Uterus (tissue), 4 donors: ENCODE measurements at places on chromosomes 1 and 21. TPM values are rescaled to one million over a fixed set of nuclear protein-coding genes. Genes with fewer than 3 reads are reported as not detected.

Gene CFHR1
- 0.41 TPM for total RNA-seq

DNA sequence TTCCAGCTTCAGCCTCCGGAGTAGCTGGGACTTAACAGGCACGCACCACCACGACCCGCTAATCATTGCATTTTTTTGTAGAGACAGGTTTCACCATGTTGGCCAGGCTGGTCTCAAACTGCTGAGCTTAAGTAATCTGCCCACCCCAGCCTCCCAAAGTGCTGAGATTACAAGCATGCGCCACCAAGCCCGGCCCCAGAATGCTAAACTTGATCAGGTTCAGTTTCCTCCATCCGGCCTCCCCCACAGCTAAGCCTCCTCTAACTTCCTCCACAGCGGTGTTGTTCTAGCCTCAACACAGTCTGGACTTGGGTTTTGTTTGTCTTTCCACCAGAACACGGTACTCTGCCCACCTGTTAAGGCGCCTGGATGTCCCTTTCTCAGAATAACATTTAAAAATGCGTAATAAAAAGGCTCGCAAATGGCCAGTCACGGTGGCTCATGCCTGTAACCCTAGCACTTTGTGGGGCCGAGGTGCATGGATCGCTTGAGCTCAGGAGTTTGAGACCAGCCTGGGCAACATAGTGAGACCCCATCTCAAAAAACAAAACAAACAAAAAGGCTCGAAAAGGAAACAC lies 2.4 kb downstream of the PARP1 start:
- DNase-seq, result no peak

Gene FMO4
- total RNA-seq, result 1.8 TPM

Gene KLHDC8A
- total RNA-seq, result not detected

Gene KRTAP19-7
- not detected for total RNA-seq

DNA sequence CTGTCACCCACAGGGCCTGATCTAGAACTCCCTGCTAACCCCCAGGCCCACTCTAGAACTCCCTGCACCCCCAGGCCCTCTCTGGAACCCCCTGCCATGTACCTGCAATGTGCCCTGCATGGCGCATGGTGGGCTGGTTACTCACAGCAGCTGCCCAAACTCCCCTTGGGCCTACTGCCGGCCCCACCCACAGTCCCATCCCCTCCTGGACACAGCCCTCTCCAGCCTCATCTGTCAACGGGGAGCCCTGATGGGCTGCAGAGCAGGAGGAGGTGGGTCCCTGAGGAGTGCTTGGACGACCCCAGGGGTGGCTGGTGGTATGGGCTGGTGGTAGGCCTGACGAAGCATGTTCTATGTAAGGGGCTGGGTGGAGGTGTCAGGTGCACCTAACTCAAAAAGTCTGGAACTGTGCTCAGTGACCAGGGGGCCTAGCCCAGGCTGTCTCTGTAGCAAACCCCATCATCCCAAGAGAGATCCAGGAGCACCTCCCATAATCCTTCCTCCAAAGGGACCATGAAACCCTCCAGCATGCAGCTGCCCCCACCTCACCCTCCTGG lies 19.0 kb upstream of the PRSS38 start:
- DNase-seq, result no peak

- DNase-seq, result no peak
Measured at GRCh38 chr1:227869851-227870305, 54.4 kb downstream of the PRSS38 start.

DNA sequence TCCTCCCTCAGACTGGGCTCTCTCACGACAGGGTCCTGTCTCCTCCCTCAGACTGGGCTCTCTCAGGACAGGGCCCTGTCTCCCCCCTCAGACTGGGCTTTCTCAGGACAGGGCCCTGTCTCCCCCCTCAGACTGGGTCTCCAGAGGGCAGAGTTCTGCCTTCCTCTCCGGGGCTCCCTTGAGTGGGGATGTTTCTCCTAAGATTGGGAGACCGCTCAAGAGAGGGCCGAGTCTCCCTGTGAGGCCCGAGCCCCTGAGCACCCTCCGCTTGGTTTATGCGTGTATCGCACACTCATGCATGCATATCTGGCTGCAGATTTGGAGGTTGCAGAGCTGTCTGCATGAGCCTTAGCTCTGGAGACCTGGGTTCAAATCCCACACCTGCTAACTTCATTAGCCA lies 39.3 kb upstream of the CSF3R start:
- DNase-seq, result no peak

Gene NECAP2
- total RNA-seq, result 60.1 TPM

Gene TBX15
- not detected for total RNA-seq

Gene UBE2U
- total RNA-seq, result not detected

- no peak for DNase-seq
Measured at GRCh38 chr1:229643996-229644745, 18.1 kb downstream of the URB2 start.

Gene ZBTB18
- total RNA-seq, result 13.7 TPM

Gene OR2G6
- not detected for total RNA-seq

Gene KCNH1
- total RNA-seq, result 1.5 TPM

Gene CD244
- 0.52 TPM for total RNA-seq

DNA sequence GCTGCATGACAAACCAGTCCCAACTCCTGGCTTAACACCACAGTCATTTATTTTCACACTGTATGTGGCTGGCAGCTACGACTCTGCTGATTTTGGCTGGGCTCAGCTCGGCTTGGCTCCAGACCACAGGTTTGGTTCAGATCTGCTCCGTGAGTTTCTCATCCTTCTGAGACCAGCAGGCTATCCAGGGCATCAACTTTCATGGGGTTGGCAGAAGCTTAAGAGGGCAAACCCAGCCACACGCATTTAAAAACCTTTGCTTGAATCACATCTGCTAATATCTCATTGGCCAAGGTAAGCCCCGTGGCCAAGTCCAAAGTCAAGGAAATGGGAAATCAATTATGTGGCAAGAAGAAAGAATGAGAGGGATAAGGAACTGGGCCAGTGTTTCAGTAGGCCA lies 574.2 kb downstream of the MATN1 start:
- no peak for DNase-seq

DNA sequence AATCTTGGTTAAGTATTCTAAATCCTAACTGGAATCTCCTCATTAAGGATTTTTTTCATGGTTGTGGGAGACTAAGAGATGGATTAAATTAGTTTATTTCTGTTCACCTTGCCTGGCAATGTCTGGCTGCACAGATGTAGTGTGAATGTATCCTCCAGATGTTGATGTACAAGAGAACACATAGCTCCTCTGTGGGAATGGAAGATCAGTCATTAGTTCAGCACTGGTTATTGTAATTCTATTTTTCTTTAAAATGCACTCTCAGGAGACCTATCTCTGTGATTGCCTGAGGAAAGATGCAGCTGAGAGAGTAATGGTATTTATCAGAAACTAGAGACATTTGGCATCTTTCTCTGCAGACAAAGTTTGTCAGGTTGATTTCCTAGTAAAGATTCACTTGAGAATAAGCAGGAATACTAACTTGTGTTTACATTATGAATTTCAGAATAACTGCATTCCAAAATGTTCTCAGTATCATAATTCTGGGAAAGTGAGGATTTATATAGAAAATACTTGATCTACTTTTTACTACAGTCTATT lies 178.6 kb downstream of the GIPC2 start:
- DNase-seq, result no peak

Gene MARCKSL1
- total RNA-seq, result 93.3 TPM

Gene MFSD2A
- 7.1 TPM for total RNA-seq

- no peak for DNase-seq
Measured at GRCh38 chr1:234214911-234215892, 158.1 kb upstream of the COA6 start.

GRCh38 chr21:41764558-41765419 lies 2.1 kb downstream of the RIPK4 start:
- DNase-seq, result no peak

Gene PSEN2
- total RNA-seq, result 31.2 TPM

- no peak for DNase-seq
Measured at GRCh38 chr1:209960926-209961325, 22.9 kb downstream of the SYT14 start.

GRCh38 chr1:211503542-211503941 lies 11.6 kb upstream of the RD3 start:
- no peak for DNase-seq

Gene FAAH
- total RNA-seq, result 10.6 TPM

Gene AADACL4
- not detected for total RNA-seq

DNA sequence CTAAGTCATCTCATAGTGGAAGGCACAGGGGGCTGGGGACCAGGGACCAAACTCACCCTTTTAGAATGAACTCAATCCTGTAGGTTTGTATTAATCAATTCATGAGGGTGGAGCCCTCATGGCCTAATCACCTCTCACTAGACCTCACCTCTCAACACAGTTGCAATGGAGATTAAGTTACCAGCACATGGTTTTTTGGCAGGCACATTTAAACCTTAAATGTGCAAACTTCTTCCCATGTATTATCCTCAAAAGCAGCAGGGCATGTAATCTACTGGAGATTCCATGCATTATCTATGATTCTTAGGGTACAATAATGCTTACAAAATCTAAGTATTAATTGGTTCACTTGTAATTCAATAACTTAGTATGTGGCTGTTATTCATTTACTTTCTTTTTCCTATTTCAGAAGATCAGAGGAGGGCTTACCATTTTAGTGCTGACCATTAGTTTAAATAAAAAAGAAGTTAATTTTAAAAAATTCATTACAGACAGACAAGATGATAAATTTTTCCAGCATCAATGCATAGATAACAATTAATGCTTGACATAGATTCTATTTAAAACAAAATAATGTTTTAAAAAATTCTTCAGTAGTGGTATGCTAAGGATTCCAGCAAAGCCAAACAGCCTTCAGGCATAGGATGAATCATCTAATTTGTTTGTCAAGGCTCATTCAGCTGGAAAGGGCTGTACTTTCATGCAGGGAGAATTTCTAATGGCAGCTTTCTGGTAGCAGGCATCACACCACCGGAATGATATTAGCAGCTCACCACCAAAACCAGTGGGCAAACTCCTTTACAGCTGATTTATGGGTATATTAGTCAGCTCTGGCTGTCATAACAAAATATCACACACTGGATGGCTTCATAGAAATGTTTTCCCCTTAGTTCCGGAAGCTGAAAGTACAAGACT lies 124.6 kb upstream of the ZNF648 start:
- DNase-seq, result no peak

Gene C1orf232
- not detected for total RNA-seq
